Urinary bladder (tissue), 4 donors: ENCODE measurements at places on chromosomes 16 and 17. TPM values are rescaled to one million over a fixed set of nuclear protein-coding genes. Genes with fewer than 3 reads are reported as not detected.

MARVELD3 gene
- 2.1 TPM for total RNA-seq

MPP2 gene
- 3.7 TPM for total RNA-seq

TBC1D28 gene
- total RNA-seq = not detected

HAGHL gene
- total RNA-seq = 1.1 TPM

NBR1 gene
- 95.9 TPM for total RNA-seq

TERB1 gene
- not detected for total RNA-seq

DNA sequence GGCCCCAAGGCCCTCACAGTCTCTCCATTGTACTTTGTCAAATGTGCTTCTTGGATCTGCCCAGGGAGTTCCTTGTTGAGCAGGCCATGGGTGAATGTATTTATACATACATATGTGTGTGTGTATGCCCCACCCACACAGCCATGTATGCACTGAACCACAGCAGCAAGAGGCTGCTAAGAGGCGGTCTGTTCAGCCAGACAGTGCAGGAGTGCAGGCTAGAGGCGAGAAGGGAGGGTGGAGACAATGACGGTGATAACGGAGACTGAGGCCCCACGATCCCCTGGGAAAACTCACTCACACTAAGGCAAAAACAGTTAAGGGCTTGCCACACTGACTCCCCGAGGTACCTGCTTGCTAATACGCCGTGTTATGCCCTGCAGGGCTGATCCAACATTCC, 151.0 kb upstream of the CDC42EP4 start:
- no peak for DNase-seq

DNA sequence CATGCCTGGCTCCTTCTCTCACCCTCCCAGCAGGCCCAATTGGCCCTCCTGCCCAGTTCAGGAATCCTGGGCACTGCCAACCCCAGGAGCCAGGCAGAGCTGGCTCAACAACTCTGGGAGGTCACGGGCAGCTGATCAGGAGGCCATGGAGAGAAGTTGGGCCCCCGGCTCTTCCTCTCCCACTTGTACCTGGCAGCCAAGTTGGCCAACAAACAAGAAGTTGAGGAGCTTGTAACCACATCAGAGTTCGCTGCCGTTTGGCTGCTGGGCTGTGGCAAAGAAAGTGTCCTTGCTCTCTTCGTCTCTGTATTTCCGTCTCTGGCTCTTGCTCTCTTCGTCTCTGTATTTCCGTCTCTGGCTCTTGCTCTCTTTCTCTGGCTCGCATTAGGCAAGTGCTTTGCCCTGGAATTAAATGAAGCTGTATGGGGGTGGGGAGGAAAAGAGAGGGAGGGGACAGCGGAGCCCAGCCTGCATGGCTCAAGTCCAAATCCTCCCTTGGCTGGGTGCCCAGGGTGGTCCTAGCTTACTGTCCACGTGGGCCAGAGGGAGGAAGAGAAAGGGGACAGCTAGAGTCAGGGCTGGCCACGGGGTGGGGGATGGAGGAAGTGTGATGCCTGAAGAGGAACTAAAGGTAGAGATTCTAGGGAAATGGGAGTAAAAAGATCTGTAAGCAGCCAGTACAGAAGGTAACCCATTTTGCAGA, 7.8 kb upstream of the TMEM132E start:
- no peak for DNase-seq

- no peak for DNase-seq
These were observed 81.8 kb downstream of the CPPED1 start for GRCh38 chr16:12721841-12722421.

DNA sequence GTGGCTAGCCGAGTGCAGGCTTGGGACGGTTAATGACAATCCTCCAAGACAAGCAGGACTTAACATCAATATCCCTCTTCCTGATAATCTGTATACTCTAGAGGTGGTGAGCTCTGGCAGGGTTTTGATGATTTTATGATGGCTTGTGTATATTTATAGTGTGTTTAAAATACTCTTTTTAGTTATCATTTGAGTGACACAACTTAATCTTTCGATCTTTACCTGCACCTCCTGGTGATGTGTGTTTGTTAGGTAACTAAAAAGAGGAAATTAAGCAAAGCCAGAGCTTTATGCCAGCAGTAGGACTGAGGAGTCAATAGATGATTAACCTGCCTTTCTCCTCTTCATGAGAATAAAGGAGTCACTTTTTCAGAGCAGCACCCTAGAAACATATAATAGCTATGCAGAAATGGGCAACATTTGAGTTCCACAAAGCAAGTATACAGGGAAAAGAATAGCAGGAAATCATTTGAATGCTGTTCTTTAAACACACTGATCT, 210.5 kb downstream of the IRX3 start:
- DNase-seq = no peak

- no peak for DNase-seq
These were observed 47.5 kb downstream of the CA10 start for GRCh38 chr17:52110923-52111581.

- DNase-seq = no peak
These were observed 57.5 kb downstream of the WIPI1 start for GRCh38 chr17:68399638-68400403.

- no peak for DNase-seq
These were observed 61.2 kb downstream of the SPACA3 start for GRCh38 chr17:33052856-33053255.
